HTR-8/SVneo (cell line): ENCODE measurements at places on chromosomes 1 and 21.
A peak's percentile ranks its signal among the peaks of the same experiment; 100 is the strongest.

- no peak for DNase-seq
Observed at GRCh38 chr21:44255511-44255981, 6.2 kb downstream of the DNMT3L start.

DNA sequence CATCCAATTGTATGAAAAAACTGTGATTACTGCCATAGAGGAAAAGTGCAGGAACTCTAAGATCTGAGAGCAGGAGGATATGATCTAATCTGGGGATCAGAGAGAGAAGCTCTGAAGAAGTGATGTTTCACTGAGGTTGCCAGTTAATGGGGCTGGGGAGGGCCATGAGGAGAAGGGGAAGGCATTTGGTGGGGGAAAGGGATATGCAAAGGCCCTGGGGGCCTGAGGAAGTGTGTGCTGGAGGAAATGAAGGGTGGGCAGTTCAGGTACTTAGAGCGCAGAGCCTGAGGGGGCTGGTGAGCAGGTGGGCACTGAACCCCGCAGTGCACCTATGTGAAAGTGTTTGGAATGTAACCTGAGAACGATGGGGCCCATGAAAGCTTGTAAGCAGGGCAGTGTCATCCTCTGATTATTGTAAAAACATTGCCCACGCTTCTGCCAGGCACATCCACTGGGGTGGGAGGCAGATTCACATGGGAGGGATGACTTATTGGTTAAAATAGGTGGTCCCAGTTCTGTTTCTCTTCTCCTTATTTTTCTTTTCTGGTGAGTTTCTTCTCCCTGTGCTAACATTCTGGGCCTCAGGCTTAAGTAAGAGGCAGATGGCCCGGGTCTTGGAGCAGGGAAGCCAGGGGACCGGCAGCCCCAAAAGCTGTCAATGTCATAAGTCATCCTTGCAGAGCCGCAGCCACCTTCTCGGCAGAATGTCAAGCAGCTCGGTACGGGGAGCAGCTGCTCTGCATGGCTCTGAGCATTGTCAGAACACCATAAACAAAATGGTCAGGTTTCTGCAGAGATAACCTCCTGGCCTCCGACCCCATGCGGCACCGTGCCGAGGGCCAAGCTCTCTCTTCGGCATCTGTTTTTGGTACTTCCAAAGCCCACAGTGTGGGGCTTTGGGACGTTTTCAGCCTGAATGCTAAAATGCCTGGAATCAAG, 492.0 kb upstream of the VAMP3 start:
- DNase-seq, result no peak

DNA sequence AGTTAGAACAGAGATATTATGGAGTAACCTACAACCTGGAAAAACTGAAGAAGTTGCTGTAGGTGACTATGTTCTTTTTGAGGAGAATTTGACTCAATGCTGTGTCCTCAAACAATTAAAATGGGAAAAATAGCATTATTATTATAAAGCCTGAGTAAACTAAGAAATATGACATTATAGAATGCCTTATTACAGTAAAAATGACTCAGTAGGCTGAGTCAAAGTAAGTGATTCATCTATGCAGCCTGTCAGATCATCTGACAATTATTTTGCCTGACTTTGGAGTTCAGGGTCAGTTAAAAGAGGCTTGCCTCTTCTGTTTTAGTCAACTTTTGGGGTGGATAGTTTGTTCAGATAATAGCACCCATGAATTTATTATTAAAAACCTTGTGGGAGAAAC, 150.8 kb upstream of the PTGFR start:
- DNase-seq, result peak; percentile 15

- no peak for DNase-seq
Observed at GRCh38 chr1:165395478-165395877, 39.0 kb upstream of the LMX1A start.
